ENCODE measurements at places on chromosomes 5 and 9. TPM values are rescaled to one million over a fixed set of nuclear protein-coding genes. Genes with fewer than 3 reads are reported as not detected.

DNA sequence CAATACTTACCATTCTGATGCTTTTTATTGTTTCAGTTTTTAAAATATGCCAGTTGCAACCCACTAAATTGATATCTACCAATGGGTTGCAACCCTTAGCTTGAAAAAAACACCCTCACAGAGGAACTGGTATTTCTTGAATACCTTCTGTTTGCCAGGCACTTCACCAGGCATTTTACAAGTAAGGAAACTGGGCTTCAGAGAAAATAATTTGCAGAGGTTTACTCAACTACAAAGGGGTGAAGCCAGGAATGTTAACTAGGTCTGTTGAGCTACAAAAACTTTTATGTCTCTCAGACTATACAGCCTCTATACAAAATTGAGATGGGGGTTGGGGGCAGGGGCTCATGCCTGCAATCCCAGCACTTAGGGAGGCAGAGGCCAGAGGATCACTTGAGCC, 65.0 kb downstream of the STX17 start:
- no peak for DNase-seq

DNA sequence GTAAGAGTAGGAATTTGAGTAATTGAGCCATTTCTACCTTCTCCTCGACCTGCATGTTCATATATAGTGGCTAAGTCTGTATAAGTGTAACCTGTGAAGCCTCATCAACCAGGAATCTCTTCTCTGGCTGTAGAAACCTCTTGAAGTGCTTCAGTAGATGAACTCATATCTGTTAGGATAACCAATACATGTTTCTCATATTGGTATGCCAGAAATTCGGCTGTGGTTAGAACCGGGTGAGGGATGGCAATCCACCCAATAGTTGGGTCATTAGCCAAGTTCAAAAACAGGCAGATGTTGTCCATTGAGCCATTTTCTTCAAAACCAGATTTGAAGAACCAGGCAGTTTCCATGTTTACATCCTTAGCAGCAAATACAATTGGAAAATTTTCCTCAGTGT, 28.9 kb upstream of the GSN start:
- DNase-seq = no peak

- DNase-seq = no peak
Measured at GRCh38 chr5:9176641-9177040, 369.2 kb downstream of the SEMA5A start.

The MRPL36 gene
- 152 TPM for polyA plus RNA-seq

- DNase-seq = no peak
Measured at GRCh38 chr5:9405196-9405754, 140.6 kb downstream of the SEMA5A start.

GRCh38 chr9:134768332-134768708, 112.3 kb upstream of the FCN2 start:
- DNase-seq = no peak

DNA sequence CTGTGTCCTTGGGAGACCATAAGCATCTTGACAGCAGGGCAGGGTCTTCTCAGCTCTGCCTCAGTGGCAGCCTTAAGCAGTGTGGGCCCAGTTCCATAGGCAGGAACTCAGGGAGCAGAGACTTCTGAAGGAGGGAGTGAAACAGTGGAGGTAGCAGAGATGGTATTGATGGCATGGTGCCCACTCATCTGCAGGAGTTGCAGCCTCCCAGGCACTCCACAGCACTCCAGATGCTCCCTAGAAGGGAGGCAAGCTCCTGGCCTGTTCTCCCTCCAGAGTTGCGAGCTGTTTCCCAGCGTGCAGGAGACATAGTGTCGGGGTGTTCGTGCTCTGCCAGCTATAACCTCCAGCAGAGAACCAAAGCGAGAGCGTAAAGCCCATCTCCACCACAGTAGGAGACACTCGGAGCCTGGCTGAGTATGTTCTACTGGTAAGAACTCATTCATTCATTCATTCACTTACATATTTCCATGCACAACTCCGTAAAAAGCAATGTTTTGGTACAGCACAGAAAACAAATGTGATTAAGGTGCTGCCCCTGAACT, 31.4 kb upstream of the UNC5A start:
- no peak for DNase-seq

- no peak for DNase-seq
Measured at GRCh38 chr5:37055383-37055990, 178.9 kb downstream of the NIPBL start.

The TICAM2 gene
- 0.06 TPM for polyA plus RNA-seq
